AG04450 (cell line): ENCODE measurements at places on chromosomes 12 and 14. TPM values are rescaled to one million over a fixed set of nuclear protein-coding genes. Genes with fewer than 3 reads are reported as not detected.

The HOXC12 gene
- polyA plus RNA-seq: not detected in 2 replicates

The KLRK1 gene
- not detected in 2 replicates for polyA plus RNA-seq

The IL22 gene
- not detected in 2 replicates for polyA plus RNA-seq

The PROX2 gene
- polyA plus RNA-seq: not detected in 2 replicates

The NPFF gene
- polyA plus RNA-seq: not detected in 2 replicates

The DAO gene
- not detected in 2 replicates for polyA plus RNA-seq

The CNTN1 gene
- polyA plus RNA-seq: 0.10 and 0.19 TPM in 2 replicates

The MFAP5 gene
- 0.36 and 0.60 TPM in 2 replicates for polyA plus RNA-seq

The NUBPL gene
- 7.3 and 9.3 TPM in 2 replicates for polyA plus RNA-seq

The ZDHHC22 gene
- polyA plus RNA-seq: not detected in 2 replicates

The RPGRIP1 gene
- not detected in 2 replicates for polyA plus RNA-seq

The SDR9C7 gene
- polyA plus RNA-seq: not detected in 2 replicates

The HHIPL1 gene
- 1.1 and 1.2 TPM in 2 replicates for polyA plus RNA-seq

The PPM1H gene
- 0.12 and 0.19 TPM in 2 replicates for polyA plus RNA-seq

The KRT78 gene
- polyA plus RNA-seq: not detected in 2 replicates

- no peak for DNase-seq
Measured at GRCh38 chr12:108302403-108303311, 36.5 kb downstream of the CMKLR1 start.

- DNase-seq: no peak
Measured at GRCh38 chr14:102058146-102058545, 28.7 kb downstream of the HSP90AA1 start.

- no peak for DNase-seq
Measured at GRCh38 chr12:120702637-120703036, 7.6 kb upstream of the UNC119B start.

DNA sequence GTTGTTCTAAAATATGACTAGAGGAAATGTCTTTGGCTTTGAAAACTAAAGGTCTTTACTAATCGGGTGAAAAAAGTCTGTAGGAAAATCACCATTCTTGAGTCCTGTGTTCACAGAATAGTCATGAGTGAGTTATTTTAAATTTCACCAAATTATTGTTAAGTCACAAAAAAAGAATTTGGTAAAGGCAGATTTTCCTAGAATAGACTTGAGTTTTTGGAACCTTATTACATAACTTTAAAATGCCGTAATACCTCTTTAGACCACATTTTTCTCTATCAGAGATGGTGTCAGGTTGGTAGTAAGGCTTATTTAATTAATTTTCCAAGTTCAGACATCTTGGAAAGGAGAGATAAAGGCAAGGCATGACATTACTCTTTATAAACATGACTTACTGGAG, 184.7 kb upstream of the GARIN2 start:
- DNase-seq: no peak

GRCh38 chr12:113267621-113268020, 46.4 kb downstream of the TPCN1 start:
- DNase-seq: no peak

DNA sequence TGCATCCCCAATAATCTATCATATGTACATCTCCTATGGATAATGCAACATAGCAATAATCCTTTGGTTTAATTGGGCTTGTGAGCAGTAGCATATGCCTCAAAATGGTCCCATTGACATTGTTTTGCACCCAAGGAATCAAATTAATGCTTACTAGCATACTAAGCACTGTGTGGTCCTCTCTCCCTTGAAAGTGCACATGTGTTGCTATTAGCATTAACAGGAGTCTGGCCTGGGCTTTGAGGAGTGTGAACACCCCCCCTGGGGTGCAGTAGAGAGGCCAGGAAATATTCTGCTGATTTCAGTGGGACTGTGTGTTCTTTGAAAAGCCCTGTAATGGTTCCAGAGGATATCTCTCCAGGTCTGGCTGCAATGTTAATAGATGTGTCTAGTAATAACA, 1148.4 kb downstream of the VRK1 start:
- DNase-seq: no peak

DNA sequence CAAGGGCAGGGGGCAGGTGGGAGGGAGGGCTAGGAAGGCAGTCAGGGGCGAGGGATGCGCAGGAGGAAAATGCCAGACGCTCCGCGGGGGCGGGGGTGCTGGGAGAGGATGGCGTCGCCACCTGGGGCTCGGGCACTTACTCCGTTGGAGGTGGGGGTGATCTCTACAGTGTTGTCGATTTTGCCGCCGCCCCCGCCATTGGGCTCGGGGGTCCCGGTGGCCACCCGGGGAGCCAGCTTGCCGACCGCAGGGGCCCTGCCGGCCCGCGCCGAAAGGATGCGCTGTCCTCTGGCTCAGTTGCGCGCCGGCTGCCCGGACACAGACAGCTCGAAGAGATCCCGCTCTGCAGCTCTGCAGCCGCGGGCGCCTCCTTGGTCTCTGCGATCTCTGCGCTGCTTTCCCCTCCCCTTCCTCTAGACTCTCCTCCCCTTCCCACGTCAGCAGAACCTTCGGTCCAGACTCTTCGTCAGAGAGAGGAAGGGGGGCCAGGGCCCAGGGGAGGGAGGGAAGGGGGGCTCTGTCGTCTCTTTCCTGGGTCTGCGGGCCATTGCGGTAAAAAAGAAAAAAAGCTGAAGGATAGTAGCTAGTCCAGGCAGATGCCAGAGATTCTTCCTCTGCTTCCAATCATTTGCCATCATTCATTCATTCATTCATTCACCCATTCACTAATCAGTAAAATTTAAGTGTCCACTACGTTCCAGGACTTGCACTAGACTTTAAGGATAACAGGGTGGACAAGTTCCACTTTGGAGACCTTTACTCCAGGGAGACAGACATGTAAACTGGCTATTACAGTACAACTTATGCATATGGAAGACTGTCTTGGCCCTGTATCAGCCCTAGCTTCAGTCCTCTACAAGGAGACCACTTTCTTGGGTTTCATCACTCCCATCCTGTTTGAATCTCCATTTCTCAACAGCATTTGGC, at the start of gene SLC22A17:
Gene SLC22A17 (minus strand): TSS at position 382 of the 927 bp plus-strand sequence.
- peak; percentile 81 for DNase-seq

DNA sequence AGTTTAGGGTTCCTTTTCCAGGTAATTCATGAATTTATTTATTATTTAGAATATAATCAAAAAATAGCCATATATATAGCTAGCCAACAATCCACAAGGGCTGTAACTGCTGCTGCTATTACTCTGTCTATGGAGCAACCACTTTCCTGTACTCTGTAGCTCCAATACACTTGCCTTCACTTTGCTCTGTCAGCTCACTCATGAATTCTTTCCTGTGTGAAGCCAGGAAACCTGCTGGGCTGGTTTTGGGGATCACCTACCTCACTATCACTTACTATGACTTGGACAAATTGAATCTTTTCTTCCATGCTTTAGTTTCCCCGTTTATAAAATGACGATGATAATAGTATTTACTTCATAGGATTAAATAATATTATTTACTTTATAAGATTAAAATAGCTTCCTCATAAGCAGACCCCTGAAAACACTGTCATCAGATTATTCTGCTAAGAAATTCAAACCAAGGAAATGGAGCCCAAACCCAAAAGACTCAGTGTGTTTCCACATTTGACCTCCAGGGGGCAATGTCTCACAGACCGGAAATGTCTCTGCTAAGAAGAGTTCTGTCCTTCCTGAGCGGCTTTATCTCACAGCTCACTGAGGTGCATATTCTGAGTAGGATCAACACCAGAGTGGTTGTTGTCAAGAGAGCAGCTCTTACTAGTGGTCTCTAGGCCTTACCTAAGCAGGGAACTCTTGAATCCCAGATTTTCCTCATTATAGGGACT, 457.1 kb downstream of the DAD1 start:
- DNase-seq: no peak

DNA sequence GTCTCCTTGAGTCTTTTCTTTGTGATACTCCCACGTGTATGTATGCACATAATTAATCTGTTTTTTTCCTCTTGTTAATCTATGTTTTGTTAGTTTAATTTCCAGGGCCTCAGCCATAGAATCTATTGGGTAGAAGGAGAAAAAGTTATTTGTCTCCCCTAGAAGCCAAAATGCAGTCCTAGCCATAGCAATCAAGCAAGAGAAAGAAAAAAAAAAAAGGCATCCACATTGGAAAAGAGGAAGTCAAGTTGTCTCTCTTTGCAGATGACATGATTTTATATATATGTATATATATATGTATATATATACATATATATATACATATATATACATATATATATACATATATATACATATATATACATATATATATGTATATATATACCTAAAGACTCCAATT, 25.4 kb upstream of the ETV6 start:
- DNase-seq: no peak

GRCh38 chr14:58703161-58703506, 65.4 kb downstream of the DACT1 start:
- DNase-seq: no peak

GRCh38 chr14:36086629-36087395, 89.7 kb downstream of the PTCSC3 start:
- DNase-seq: no peak

- peak; percentile 47 for DNase-seq
Measured at GRCh38 chr12:57726151-57726883, 12.2 kb downstream of the AGAP2 start.

- DNase-seq: no peak
Measured at GRCh38 chr14:54774824-54775223, 127.8 kb downstream of the GCH1 start.

DNA sequence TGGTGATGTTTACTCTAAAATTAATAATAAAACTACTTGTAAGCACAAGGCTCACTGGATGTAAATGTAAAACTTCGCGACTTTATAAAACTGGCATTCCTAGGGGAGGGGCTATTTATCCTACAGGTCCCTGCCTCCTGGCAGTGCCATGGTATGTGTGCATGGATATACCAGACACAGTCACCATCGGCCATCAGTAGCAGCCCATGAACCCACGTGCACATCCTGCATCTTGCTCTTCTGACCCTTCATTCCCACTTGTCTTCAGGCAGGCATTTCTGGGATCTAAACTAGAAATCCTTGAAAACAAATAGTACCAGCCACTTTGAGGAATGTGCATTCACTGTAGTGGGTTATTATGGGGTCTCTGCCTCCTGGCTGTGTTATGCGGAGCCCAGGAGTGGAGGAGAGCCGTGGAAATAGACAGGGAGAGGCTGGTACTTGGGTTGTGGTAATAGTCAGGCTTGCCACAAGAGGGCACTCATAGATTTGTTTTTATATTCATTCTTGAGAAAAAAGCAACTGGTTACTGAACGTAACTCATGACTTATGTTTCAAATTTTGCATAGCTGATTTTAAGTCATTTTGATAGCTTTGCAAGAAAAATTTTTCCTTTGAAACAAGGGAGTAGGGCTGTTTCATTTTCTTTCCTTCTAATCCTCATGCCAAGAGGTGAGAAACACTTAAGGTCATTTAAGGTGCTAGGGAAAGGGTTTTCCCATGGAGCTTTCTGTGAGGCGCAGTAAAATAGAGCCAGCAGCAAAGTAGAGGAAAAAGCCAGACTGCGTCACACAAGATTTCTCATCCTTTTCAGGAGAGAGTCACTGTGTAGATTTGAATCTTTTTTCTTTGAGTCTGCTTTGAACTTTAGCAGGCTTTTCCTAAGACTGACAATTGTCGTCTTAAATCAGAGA, 17.4 kb upstream of the GALNT16 start:
- DNase-seq: peak; percentile 39
